ENCODE measurements at places on chromosomes 11 and 22.

GRCh38 chr11:19573666-19574065 is 139.0 kb upstream of the NAV2 start:
- DNase-seq = no peak

DNA sequence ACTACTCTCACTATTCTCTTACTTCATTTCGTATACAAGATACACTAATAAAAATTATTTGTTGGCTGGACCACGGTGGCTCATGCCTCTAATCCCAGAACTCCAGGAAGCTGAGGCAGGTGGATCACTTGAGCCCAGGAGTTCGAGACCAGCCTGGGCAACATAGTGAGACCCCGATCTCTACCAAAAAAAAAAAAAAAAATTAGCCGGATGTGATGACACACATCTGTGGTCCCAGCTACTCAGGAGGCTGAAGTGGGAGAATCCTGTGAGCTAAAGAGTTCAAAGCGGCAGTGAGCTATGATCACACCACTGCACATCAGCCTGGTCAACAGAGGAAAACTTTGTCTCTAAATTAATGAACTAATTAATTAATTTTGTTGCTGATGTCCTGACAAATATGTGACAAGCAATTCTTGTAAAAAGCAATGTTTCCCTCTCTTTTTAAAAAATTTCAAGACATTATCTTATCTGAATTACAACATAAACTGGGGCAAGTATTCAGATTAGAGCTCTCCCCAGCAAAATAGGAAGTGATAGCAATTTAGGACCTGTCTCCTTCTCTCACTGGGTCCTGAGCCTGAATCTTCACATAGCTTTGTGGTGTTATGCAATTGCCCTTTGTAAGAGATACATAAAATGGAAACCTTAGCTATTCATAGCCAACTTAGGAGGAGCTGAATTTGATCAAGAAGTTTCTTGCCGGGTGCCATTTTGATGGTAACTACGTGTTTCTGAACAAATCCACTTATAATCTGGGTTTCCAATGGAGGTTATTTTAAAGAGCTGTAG is 17.6 kb upstream of the TMA7B start:
- no peak for DNase-seq

GRCh38 chr11:119693253-119693815 is 35.7 kb downstream of the NECTIN1 start:
- DNase-seq = no peak

GRCh38 chr11:118224511-118225188 is at the start of gene JAML:
TSS of gene JAML (minus strand) at chr11:118225011. CDS start at chr11:118214866, 10,145 bp downstream.
- no peak for DNase-seq

DNA sequence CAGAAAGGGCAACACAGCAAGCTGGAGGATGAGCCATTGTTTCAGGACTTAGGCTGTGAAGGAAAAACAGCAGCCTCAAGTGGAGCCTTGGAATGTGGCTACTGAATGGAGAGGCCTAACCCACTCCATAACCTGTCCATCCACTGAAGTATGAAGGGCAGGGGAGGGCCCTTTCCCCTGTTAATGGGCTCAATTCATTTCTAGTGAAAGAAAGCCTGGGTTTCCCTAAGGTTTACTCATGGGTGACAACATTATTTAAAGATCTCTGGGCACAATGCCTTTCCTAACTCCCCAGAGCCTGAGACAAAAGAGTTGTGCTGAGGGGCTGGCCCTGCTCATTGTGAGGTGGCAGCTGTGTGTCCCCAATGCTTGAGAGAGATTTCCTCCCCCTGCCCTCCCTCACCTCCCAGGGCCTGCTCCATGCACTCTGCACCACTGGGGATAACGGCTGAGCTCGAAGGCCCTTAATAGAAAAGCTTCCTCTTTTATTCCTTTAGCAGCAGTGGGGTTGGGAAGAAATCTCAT is 83.8 kb downstream of the ME3 start:
- no peak for DNase-seq

DNA sequence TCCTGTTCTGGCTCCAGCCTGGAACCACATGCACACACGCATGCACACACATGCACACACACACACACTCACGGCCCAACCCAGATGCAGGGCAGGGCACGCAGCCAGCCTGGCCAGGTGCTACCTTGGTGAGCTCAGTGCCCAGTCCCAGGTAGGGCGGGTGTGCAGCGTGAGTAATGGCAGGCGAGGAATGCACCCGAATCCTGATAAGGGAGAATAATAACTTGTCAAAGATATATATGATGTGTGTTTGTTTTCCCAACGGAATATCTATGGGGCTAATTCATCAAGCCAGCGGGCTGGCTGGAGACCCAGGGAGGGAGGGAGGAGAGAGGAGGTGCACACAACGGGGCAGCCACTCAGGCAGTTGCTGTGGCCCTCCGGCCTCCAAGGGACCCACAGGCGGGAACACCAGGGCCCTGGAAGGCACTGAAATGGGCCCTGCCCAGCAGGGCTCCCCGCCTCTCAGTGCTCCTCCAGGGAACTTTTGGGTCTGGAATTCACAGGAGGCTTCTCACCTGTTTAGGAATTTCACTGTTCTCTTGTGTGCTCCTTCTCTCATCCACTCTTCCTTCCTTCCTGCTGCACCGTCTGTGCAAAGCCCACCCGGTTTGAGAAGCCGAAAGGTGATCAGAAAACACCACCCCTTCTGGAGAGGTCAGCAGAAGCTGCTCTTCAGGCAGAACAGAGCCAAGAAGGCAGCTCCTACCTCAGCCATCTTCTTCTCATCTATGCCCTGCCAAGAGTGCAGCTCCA is 79.0 kb downstream of the BUD13 start:
- DNase-seq = no peak

DNA sequence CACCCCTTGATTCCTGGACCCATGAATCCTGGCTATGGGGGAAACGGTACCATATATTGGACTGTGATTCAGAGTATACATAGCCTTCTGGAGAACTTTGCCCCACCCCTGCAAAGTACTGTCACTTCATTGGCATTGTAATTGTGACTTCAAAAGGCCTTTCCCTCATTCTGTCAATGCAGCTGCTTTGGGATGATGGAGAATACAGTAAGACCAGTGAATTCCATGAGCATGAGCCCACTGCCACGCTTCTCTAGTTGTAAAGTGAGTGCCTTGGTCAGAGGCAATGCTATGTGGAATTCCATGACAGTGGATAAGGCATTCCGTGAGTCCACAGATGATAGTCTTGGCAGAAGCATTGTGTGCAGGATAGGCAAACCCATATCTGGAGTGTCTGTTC is 25.7 kb upstream of the MSANTD2 start:
- no peak for DNase-seq

GRCh38 chr11:76680518-76681425 is 10.2 kb upstream of the LRRC32 start:
- DNase-seq = peak; percentile 69

DNA sequence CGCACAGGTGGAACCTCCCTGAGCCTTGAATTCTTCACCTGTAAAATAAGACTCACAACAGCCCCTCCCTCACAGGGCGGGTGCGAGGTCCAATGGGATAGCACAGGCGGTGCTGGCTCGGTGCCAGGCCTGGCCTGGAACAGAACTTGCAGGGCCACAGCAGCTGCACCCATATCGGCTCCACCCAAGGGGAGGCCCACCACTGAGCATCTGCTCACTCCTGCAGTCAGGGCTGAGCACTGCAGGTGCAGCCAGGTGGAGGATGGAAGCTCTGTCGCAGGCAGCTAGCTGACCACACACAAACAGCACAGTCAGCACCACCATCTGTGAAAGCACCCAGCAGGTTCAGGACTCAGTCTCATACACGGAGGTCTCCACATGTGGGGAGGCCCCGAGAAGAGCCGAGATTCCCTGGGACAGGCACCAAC is 19.6 kb downstream of the VPS37C start:
- no peak for DNase-seq

DNA sequence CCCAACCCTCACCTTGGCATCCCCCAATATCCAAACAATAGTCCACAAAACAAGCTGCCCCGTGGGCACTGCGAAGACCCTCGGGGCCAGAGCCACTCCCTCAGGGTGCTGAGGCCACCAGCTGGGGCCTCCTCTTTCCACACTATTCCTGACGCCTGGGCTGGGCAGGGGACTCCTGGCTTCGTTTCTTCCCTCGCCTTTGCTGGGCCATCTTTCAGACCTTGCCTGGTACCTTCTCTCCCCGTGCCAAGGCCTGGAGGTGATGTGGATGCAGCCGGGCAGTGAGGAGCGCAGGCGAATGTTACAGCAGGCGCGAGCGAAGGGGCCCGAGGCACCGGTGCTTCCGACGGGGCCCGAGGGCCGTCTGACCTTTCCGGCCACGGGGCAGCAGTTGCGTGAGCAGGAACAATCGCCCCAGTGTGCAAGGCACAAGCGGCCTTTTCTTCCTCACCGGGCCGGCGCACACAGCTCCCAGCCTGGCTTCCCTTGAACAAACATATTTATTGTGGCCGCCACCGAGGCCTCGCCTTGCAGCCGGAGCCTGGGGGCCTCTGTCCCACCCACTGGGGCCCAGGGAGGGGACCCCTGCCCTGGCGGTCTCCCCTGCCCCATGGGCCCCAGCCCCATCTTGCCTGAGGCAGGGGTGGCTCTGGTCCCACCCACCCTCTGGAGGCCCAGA is 32.6 kb upstream of the KCNQ1OT1 start:
- DNase-seq = no peak

DNA sequence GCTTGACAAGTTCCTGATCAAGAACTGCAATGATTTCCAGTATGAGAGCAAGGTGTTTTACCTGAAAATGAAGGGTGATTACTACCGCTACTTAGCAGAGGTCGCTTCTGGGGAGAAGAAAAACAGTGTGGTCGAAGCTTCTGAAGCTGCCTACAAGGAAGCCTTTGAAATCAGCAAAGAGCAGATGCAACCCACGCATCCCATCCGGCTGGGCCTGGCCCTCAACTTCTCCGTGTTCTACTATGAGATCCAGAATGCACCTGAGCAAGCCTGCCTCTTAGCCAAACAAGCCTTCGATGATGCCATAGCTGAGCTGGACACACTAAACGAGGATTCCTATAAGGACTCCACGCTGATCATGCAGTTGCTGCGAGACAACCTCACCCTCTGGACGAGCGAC is 12.0 kb downstream of the YWHAH start:
- DNase-seq = no peak

- no peak for DNase-seq
These were observed 131.0 kb upstream of the LDLRAD3 start for GRCh38 chr11:35812828-35813227.

All from GM12891 (cell line).